Stimulated activated CD4-positive, alpha-beta T cell treated with anti-CD3 and anti-CD28 coated beads, Interleukin-1b, Interleukin-23, amount 100 ng/mL, for 1 hour (primary cell): ENCODE measurements at places on chromosomes 3 and 15.

DNA sequence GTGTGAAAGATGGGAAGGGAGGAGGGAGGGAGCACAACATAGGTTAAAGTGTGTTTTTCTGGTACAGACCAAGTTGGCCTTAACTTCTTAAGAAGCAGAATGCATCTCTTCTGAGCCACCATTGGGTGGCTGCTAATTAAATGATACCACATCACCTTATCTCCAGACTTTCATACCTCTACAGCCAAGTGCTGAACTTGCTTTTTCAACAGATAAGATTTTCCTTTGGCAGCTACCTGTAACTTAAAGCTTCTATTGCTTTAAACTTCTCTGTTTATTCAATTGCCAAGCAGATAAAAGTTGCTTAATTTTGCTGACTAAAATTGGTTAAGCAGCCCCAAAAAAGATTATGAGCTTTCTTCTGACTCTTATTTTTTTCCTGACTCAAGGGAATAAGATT, 292.4 kb upstream of the SGO1 start:
- no peak for DNase-seq

DNA sequence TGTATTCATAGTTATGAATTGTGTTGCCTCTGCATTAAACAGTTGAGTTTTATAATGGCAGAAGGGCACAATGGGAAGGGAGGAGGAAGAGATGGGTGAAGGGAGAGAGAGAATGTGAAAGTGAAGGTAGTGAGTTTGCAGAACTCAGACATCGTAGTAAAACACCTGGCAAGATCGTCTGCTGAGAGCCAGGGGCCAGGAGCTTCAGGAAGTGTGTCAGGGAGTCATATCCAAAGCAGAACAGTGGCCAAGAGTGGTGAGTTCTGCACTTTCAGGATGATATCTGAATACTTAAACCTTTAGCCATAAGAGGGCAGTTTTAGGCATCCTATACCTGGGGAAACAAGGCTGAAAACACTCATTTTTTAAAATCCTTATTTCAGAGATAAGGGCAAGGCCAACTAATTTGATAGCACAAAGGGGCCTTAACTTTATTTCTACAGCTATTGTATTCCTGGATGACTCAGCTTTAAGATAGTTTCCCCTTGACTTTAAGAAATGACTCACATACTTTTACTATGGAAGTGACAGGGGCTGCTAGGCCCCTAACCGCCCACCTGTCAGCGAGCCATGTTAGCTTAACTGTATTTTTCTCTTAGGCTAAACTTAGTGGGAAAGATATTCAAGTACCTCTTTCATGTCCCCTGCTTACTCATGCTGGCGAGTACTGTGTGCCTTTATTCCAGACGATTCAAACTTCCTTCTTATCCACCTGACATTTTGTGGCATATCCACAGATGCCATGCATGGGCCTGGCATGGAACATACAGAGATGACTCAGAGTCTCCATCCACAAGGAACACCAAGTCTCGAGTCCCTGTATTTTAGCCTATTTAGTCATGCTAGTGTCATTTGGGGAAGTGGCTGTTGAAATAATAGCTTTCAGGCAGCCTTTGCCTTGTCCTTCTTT, 53.9 kb downstream of the RLBP1 start:
- peak; percentile 39 for DNase-seq

- no peak for DNase-seq
Measured at GRCh38 chr3:12973827-12974226, 99.4 kb downstream of the IQSEC1 start.

GRCh38 chr15:73840771-73841170, 32.6 kb upstream of the TBC1D21 start:
- DNase-seq = no peak

DNA sequence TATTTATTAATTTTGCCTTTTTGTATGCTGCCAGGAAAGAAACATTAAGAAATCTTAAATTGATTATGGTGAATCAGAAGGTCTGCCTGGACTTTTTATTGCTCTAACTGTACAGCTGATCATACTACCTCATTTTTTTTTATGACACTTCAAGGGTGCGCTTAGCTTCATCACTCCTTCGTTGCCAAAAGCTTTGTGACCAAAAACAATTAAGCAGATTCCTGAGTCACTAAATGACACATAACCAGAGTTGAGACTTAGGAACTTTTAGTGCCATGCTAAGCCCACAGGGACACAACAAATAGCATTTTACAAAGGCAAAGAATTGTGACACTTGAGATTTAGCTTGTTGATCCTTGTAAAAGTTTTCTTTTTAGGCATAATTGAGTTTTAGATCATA, 4.9 kb downstream of the ADIPOQ start:
- DNase-seq = no peak

- no peak for DNase-seq
Measured at GRCh38 chr15:77527164-77527778, 105.4 kb downstream of the LINGO1 start.

DNA sequence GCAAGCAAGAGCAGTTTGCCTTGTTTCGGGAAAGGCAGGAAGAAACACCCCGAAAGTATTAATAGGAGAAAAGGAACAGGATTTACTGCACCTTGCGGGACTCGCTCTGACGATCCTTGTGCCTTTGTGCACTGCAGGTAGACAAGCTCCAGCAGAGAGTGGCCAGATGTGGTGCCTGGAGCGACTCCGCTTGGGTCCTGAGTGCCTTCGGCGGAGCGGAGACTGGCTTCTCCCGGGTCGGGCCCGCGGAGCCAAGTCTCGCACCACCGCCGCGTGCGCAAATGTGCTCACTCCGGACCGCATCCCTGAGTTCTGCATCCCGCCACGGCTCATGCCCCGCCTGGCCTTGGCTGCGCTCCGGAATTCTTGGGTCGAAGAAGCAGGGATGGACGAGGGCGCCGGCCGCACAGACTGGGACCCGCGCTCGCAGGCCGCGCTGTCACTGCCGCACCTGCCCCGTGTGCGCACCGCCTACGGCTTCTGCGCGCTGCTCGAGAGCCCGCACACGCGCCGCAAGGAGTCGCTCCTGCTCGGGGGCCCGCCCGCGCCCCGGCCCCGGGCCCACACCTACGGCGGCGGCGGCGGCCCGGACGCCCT, 769 bp downstream of the C2CD4A start:
- DNase-seq = peak; percentile 8

DNA sequence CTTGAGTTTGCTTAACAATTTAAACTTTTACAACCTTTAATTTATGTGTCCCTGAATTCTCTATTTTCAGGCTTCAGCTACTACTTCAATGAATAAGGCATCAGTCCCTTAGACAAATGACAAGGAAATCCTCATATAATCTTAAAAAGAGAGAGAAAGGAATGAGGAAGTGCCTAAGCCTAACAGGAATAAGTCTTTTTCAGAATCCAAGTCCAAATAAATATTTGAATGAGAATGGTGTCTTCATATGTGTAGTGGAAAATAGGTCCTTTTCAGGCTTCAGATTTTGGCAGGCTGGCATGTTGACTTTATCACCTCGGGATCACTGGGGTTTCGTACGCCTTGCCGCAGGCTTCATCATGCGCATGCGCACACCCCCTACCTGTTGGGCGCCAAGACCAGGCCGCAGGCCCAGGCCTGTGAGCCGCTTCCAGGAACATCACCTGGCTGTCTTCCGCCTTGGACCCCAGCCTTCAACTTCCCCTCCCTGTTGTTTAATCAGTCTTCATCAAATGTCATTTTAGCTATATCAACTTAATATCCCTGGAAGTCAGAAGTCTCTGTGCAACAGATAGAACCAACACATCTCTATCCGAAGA, 334.5 kb downstream of the SOX2 start:
- no peak for DNase-seq

DNA sequence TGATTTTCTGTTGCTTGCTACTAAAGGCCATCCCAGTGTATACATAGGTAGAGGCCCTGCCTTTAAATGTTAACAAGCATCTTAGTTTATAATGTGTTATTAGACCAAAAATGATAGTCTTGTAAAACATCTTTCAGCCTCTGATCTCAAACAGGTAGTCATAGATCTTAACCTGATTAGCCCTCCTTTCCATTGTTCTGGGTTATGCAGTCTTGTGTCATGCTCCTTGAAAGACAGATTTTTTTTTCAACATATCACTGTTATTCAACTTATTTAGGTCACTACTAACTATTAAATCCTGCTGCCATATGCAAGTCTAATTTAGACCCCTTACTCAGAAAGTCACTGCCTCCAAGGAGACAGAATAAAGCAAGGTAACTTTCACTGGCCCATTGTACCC, 19.1 kb upstream of the CLDN16 start:
- no peak for DNase-seq

DNA sequence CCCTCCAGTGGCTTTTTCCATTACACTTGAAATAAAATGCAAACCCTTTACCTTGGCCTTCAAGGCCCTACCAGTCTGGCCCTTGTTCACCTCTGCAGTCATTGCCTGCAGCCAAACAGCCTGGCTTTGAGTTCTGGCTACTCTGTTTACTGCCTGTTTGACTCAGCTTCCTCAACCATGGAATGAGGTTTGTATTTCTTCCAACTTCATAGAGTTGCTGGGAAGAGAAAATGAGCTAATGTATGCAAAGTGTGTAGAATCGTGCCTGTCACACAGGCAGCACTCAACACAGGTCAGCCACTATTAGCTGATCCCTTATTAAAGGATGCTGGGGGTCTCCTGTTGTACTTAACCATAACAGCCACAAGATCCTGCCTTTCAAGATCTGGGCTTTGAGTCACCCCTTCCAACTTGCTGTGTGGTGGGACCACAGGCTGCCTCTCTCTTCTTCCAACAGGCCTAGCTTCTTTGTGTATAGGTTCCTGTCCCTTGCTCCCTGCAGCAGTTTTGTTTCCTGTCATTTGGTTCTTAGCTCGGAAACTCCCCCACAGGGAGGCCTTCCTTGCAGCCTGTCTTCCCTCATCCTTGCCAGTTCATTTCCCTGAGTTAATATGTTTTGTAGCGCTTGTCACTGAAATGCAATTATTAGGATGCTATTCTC, 6.4 kb downstream of the MED12L start:
- no peak for DNase-seq

DNA sequence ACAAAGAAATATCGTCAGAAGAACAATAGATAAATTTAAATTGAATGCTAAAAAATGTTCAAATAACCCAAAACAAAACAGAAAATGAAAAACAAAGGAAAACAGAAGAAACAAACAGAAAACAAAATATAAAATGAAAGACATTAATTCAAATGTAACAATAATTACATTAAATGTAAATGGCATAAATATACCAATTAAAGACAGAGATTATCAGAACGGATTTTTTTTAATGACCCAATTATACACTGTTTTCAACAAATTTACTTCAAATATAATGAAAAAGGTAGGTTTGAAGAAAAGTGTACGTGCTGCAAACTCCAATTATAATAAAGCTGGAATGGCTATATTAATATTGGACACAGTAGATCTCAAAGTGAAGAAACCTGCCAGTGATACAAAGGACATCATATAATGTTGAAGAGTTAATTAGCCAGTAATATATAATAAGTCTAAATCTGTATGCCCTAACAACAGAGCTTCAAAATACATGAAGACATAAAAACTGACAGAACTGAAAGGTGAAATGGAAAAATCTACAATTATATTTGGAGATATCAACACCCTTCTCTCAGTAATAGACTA, 193.8 kb downstream of the ZBTB20 start:
- DNase-seq = no peak

DNA sequence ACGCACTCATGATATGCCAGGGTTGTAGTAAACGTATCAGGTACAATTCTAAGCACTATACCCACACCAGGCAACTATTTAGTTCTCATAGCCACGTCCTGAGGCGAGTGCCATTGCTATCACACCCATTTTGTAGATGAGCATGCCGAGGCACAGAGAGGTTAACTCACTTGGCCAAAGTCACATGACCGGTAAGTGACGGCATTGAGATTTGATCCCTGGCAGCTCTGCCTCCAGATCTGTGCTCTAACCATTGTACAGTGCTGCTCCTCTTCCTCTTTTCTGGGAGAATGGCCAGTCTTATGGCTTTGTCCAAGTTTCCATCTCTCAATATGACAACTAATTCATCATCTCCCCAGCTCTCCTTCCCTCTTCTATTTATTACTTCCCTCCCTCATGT, 18.9 kb upstream of the ATP2B2 start:
- DNase-seq = no peak
